ENCODE measurements at places on chromosomes 2 and 18.

DNA sequence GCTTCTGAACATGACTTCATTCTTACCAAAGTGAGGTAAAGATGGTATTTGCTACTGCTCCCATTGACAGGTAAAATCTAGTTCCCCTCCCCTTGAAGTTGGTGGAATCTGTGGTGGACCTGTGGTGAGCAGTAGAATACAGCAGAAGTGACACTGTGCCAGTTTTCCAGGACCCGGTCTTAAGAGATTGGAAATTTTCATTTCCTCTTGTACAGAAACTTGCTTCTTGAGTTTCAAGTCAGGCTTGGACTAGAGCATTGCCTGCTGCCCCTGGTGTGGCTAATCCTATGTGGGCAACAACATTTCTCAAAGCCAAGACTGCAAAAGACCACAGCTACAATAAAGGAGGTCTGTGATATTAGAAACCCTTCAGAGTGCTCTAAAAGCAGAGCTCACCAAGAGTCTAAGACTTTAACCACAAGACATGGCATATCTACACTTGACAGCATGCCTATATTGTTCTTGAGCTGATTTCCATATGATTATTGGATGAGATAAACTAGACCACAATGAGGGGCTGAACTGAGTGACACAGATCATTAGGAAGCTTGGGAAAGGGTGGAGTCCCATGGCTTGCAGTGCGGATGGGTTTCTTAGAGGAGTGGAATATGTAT lies 458.1 kb downstream of the BCL11A start:
- DNase-seq = no peak
- no peaks in the 10 kb centered on the region for H3K36me3 ChIP-seq
- no peak overlapping the region for H3K27ac ChIP-seq
- no peaks in the 10 kb centered on the region for H3K4me1 ChIP-seq
- H3K4me3 ChIP-seq = no peak overlapping the region

DNA sequence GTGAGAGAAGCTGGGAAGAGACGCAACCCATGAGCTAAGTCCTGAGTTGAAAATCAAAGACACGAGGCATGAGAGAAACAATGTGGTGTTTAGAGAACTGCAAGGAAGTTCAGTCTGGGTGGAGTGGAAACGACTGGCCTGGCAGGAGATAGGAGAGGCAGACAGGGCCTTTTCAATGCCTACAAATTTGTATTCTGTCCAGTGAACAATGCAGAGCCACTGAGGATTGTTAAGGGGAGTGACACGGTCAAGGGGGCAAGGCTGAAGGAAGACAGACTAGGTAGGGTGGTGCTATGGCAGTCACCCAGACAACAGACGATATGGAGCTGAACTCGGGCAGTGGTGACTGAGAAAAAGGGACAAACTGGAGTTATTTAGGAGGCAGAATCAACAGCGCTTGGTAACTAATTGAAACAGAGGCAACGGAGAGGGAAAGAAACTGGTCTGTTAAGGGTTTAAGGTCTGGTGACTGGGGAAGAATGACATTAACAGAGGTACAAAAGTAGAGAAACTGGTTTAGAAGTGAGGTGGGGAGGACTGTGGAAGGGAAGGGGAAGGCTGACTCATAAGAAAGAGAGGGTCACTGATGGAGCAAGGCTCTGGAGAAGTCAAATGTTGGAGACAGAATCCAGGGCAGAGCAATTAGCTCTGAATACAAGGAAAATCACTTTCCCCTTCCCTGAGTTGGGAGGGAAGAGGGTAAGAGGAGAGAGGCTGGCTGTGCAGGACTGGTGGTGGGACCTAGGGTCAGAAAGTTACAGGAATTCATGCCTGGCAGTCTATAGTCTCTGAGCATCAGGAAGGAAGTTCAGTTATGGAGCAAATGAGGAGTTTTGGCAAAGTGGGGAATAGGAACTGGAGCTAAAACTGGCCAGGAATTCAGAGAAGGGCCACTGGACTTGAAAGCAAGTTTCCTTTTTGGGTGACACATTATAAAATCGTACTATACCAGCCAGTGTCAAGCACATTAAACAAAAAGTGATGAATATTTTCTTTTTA lies 63.4 kb upstream of the CHRNA1 start:
- H3K4me3 ChIP-seq = no peak overlapping the region
- no peaks in the 10 kb centered on the region for H3K4me1 ChIP-seq
- H3K36me3 ChIP-seq = no peaks in the 10 kb centered on the region
- no peak for DNase-seq
- no peak overlapping the region for H3K27ac ChIP-seq
- H3K27me3 ChIP-seq = peaks cover 1% of the 10 kb centered on the region

GRCh38 chr18:22704586-22704918 lies 228.6 kb upstream of the RBBP8 start:
- peaks cover 3% of the 10 kb centered on the region for H3K4me1 ChIP-seq
- no peak overlapping the region for H3K4me3 ChIP-seq

DNA sequence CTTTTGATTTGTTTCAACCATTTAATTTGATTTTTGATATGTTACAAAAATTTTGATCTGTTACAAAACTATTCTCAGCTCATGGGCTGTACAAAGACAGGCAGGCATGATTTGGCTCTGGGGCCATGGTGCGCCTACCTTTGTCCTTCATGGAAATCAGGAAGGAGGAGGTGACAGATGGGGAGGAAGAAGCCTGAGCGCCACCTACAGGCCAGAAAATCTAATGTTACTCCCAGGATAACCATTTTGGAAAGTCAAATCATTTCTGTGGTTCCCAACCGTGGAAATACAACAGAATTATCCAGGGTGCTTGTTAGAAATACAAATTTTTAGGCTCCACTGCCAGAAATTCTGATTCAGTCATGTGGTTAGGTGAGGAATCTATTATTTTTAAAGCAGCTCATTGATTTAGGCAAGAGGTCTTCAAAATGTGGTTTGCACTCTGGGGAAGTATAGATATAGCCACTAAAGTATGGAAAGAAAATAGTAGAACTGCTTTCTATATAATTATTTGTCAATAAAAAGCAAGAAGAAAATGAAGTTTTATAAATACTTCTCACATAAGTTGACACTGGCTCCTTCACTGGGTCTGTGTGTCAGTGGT lies 93.9 kb downstream of the EVA1A start:
- no peaks in the 10 kb centered on the region for H3K4me1 ChIP-seq
- DNase-seq = peak; percentile 22
- no peaks in the 10 kb centered on the region for H3K36me3 ChIP-seq
- H3K27ac ChIP-seq = no peak overlapping the region
- H3K27me3 ChIP-seq = peaks cover 4% of the 10 kb centered on the region
- H3K4me3 ChIP-seq = no peak overlapping the region

DNA sequence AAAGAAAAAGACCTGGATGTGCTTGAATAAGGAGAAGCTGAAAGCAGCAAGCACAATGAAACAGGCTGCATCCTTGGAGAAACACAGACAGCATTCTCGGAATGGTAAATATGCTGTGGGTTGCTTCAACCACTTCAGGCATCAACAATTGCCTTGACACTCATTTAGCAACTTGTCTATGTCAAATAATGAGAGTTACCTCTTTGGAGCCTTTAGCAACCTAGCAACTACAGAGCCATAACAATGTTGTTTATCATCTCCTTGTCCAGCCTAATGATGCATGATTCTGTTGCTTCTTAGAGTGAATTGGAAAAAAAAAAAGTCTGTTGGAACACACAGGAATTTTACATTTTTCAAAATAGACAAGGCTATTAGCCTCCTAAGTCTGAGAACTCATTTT lies 410.6 kb downstream of the PIK3C3 start:
- no peak overlapping the region for H3K27ac ChIP-seq
- no peaks in the 10 kb centered on the region for H3K4me1 ChIP-seq
- no peaks in the 10 kb centered on the region for H3K36me3 ChIP-seq
- H3K27me3 ChIP-seq = no peaks in the 10 kb centered on the region

DNA sequence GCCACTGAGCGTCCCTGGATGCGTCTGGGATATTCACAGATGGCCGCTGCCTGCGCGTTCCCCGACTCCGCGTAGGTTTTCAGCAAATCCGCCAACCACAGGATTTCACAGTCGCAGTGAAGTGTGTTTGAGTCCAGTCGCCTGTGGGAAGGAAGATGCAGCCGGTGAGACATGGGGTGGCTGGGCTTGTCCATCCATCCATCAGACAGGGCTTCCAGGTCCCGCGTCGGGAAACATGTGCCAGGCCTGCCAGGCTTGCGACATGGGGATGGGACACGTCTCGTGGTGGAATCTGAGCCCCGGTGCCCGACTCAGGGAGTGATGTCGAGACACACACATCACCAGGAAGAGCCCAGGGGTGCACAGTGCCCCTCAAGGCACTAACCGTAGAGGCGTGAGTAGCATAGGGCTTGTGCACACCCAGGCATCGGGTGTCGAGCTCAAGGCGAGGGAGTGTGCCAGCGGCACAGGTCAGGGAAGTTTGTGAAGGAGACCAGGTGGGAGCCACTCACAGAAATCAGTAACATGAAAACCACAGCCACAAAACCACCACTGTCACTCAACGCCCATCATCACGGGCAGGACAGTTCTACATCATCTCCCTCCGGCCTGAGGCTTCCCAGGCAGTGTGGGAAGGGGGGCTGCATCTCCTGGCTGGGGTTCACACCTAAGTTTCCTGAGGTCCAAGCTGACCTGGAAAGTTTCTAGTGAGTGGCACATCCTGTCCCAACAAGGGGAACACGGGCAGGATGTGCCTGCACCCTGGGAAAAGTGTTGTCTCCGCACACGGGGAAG lies 63.9 kb downstream of the PXDN start:
- no peaks in the 10 kb centered on the region for H3K36me3 ChIP-seq
- H3K27ac ChIP-seq = no peak overlapping the region
- H3K4me3 ChIP-seq = no peak overlapping the region
- no peaks in the 10 kb centered on the region for H3K27me3 ChIP-seq
- H3K4me1 ChIP-seq = no peaks in the 10 kb centered on the region

DNA sequence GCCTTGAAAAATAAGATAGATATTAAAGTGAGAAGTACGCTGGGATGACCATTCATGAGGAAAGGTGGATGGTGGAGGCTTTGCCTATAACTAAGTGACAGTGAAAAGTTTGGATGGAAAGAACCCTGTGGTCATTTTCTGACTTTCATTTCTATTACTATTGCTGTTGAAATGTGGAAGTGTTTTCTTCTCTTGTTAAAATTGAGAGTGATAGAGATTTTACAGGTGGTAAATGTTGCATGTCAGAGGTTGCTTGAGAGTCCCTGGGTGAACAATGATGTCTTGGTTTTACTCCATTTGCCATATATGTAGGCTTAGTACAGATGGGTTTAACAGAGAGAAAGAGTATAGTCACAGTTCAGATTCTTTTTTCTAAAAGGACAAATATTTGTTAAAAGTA lies 18.4 kb downstream of the NCOA1 start:
- no peak overlapping the region for H3K27ac ChIP-seq
- DNase-seq = no peak
- H3K36me3 ChIP-seq = peaks cover 3% of the 10 kb centered on the region
- H3K27me3 ChIP-seq = no peaks in the 10 kb centered on the region
- no peak overlapping the region for H3K4me3 ChIP-seq

DNA sequence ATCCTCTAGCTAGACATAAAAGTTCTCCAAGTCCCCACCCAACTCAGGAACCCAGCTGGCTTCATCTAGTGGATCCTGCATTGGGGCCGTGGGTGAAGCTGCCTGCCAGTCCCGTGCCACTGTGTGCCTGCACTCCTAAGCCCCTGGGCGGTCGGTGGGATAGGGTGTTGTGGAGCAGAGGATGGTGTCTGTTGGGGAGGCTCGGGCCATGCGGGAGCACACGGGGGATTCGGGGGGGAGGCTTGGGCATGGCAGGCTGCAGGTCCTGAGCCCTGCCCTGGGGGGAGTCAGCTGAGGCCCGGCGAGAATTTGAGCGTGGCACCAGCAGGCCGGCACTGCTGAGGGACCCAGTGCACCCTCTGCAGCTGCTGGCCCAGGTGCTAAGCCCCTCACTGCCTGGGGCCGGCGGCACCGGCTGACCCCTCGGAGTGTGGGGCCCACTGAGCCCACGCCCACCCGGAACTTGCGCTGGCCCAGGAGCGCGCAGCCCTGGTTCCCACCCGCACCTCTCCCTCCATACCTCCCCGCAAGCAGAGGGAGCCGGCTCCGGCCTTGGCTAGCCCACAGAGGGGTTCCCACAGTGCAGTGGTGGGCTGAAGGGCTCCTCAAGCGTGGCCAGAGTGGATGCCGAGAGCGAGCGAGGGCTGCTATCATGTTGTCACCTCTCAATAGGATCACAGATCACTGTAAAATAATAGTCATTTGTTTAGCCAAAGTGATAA lies 86.4 kb downstream of the ARL6IP6 start:
- H3K27me3 ChIP-seq = no peaks in the 10 kb centered on the region
- H3K4me3 ChIP-seq = no peak overlapping the region
- H3K4me1 ChIP-seq = no peaks in the 10 kb centered on the region
- no peak for DNase-seq

DNA sequence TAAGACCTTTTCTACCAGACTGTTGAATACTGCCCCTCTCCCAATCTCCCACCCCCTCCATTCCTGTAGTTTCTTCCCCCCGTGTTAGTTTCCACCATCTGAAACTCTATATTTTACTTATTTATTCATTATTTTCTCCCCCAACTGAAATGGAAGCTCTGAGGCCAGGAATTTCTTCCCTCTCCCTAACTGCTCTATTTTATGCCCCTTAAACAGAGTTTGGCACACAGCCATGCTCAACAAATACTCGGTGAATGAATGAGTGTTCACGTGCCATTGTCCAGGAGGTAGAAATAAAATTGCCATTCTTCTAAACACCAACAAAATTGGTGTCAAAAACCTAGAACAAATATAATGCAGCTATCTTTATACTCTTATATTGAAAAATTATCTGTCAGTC lies 5.6 kb downstream of the ITGB1BP1 start:
- no peaks in the 10 kb centered on the region for H3K27me3 ChIP-seq
- H3K4me3 ChIP-seq = no peak overlapping the region
- H3K36me3 ChIP-seq = peaks cover 50% of the 10 kb centered on the region
- no peak overlapping the region for H3K27ac ChIP-seq
- DNase-seq = no peak

DNA sequence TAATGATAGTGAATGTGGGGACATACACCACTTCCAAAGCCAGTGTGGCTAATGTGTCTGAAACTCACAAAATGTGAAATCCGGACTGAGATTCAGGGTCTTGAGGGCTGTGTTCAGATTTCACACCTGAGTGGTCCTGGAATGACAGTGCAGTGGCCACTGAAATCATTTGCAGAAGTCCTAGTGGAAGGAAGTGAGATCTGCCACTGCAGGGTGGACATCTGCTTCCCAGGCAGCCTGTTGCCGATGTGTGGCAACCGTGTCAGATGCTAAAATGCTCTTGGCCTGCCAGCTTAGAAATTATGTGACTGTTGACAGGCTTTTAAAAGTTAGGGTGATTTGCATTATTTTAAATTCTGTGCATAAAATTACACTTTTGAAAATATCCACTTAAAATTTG lies 77.8 kb upstream of the TMEM200C start:
- H3K4me1 ChIP-seq = peaks cover 5% of the 10 kb centered on the region
- H3K27me3 ChIP-seq = no peaks in the 10 kb centered on the region
- DNase-seq = no peak
- H3K36me3 ChIP-seq = no peaks in the 10 kb centered on the region
- no peak overlapping the region for H3K4me3 ChIP-seq

DNA sequence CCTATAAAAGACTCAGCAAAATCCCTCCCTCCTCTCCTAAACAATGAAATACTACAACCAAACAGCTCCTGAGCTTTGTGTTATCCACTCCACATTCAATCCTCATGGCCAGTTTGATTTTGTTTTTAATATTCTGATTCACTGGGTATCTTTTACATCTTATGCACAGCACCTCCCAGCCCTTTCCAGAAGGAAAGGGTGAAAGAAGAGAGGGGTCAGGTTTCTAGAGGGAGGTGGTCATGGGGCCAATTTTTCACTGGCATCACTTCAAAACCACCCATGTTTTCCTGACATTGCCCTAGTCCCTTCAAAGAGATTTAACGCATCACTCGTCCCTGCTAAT lies 315.6 kb downstream of the LPIN1 start:
- H3K27me3 ChIP-seq = peaks cover 14% of the 10 kb centered on the region
- no peak overlapping the region for H3K4me3 ChIP-seq
- H3K36me3 ChIP-seq = no peaks in the 10 kb centered on the region
- H3K27ac ChIP-seq = no peak overlapping the region

- peak overlapping the region; percentile 95 for H3K4me3 ChIP-seq
- H3K27ac ChIP-seq = no peak overlapping the region
- DNase-seq = no peak
- peaks cover 3% of the 10 kb centered on the region for H3K36me3 ChIP-seq
Measured at GRCh38 chr18:57631697-57632096, 10.1 kb upstream of the NARS1 start.

Measured in activated naive CD4-positive, alpha-beta T cell treated with anti-CD3 and anti-CD28 coated beads, Interleukin-2, amount 10 ng/mL, durations not matched to agents 7 days and 5 days (primary cell).